ENCODE measurements at places on chromosomes 1 and 21. TPM values are rescaled to one million over a fixed set of nuclear protein-coding genes. Genes with fewer than 3 reads are reported as not detected.

The CPT2 gene
- 11.6 TPM for total RNA-seq

The YIPF1 gene
- 16.3 TPM for total RNA-seq

The RRAGC gene
- 14.3 TPM for total RNA-seq

The LCE1D gene
- total RNA-seq: not detected

The RHOU gene
- 9.7 TPM for total RNA-seq

The CYP2J2 gene
- 2.7 TPM for total RNA-seq

The FAM43B gene
- total RNA-seq: not detected

The ZNF692 gene
- 52.7 TPM for total RNA-seq

The RGS21 gene
- total RNA-seq: not detected

The FAM110D gene
- total RNA-seq: not detected

The KRTAP19-5 gene
- not detected for total RNA-seq

The RUNX3 gene
- 144 TPM for total RNA-seq

The FCRL4 gene
- total RNA-seq: not detected

The RXFP4 gene
- total RNA-seq: not detected

The PTAFR gene
- 0.47 TPM for total RNA-seq

The ARPC5 gene
- total RNA-seq: 271 TPM

The RNU1-2 gene
- total RNA-seq: 2,232 TPM

The CMPK1 gene
- 95.3 TPM for total RNA-seq

The CHIA gene
- total RNA-seq: not detected

The SYTL1 gene
- 81.0 TPM for total RNA-seq

The CFAP107 gene
- not detected for total RNA-seq

The RNF223 gene
- total RNA-seq: not detected

The LGR6 gene
- 0.08 TPM for total RNA-seq

The AKNAD1 gene
- not detected for total RNA-seq

The MATN1 gene
- total RNA-seq: not detected

The UBE2Q1 gene
- 93.6 TPM for total RNA-seq

The LIN28A gene
- total RNA-seq: not detected

The CD1B gene
- total RNA-seq: not detected

The SPATA45 gene
- not detected for total RNA-seq

The LYSMD1 gene
- 4.3 TPM for total RNA-seq

The RXRG gene
- total RNA-seq: not detected

The ACKR1 gene
- not detected for total RNA-seq

The PALMD gene
- total RNA-seq: not detected

The GIPC2 gene
- total RNA-seq: 0.34 TPM

The CLDN17 gene
- total RNA-seq: not detected

The NHLH2 gene
- total RNA-seq: not detected

The WDR64 gene
- total RNA-seq: 0.31 TPM

Measured in activated CD8-positive, alpha-beta T cell treated with anti-CD3 and anti-CD28 coated beads, Interleukin-2, amount 10 ng/mL, durations not matched to agents 7 days and 5 days (primary cell).